ENCODE measurements at places on chromosomes 16 and 17. TPM values are rescaled to one million over a fixed set of nuclear protein-coding genes. Genes with fewer than 3 reads are reported as not detected.

DNA sequence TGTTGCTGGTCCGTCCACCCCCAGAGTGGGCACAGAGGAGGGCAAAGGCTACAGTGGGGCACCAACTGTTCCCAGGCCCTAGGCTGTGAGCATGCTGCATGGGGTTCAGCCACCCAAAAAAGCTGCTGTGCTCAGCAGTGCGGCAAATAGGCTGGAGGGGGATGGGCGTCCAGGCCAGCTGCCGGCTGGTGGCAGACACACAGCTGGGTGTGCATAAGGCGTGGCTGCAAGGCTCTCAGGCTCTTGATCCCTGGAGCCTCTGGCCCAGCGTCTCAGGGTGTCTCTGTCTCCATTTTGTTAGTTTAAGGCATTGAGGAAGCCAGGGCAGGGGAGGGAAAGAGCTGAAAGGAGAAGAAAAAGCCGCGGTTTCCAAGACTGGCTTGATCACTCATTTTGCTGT is 8.8 kb downstream of the RPL19 start:
- DNase-seq: no peak

The UBN1 gene
- 48.3 TPM for total RNA-seq

DNA sequence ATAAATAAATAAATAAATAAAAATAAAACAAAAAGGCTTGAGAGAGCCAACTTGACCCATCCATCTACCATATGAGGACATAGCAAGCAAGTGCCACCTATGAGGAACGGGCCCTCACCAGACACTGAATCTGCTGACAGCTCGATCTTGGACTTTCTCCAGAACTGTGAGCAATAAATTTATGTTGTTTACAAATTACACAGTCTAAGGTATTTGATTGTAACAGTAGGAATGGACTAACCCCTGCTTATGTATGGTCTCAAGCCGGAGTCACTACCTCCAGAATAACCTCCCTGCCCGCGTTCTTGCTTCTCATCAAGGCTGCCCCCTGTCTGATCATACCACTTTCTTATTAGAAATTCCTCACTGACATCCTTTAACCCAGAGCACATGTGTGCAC is 9.9 kb downstream of the SLC5A11 start:
- peak; percentile 86 for DNase-seq

- DNase-seq: peak; percentile 60
Measured at GRCh38 chr16:67406111-67406971, 9.9 kb downstream of the ZDHHC1 start.

DNA sequence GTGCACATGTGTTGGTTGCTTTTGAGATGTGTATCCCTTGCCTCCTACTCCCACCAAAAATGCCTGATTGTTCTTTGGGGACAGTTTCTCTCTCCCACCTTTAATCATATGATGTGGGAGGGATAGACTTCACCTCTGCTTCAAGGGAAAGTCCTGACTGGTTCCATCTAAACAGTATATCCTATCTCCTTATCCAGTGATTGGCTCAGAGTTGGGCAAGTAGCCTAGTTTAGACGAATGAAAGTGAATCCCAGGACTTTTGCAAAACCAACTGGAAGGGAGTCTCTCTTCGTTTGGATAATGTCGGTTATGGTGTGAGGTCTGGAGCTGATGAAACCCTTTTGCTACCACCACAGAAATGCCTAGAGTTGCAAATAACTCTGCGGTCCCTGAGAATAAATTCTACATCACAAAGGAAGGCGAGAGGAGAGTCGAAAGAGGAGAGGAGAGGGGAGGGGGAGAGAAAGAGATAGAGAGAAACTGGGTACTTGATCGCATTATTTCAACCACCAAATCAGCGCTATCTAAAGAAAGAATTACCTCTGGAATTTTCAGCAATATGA is 77.1 kb upstream of the SALL1 start:
- no peak for DNase-seq

The HBQ1 gene
- not detected for total RNA-seq

- peak; percentile 42 for DNase-seq
Measured at GRCh38 chr17:700504-701094, 14.0 kb downstream of the VPS53 start.

- peak; percentile 71 for DNase-seq
Measured at GRCh38 chr16:87780385-87780989, 14.7 kb upstream of the KLHDC4 start.

The ABCA8 gene
- not detected for total RNA-seq

DNA sequence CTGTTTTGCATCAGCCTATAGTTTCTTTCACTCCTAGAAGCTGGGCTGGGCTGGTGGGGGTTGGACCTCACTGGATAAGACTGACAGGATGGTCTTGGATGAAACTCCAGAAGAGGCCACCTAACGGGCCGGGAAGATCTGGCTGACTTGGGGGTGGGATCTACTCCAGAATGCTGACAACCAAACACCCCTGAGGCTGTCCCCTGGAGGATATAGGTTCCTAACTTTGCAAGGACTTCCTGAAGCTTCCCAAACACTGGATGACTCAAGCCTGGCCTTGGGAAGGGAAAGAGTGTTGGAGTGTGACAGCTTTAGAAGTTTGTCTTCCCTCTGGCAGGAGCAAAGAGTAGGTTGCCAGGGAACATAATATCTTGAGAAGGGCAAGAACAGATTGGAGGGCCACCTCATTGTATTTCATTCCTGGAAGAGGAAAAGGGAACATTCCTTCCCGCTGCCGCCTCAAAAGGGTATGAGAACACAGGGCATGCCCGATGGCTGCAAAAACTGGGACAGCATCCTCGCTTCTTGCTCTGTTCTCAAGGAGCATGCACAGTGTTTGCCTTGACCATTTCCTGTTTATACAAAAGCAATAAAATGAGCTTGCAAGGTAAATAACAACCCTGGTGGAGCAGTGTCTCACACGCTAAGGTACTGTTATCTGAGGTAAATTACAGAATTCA is 6.8 kb upstream of the CYB5B start:
- DNase-seq: peak; percentile 97

The ADPRM gene
- 3.5 TPM for total RNA-seq

DNA sequence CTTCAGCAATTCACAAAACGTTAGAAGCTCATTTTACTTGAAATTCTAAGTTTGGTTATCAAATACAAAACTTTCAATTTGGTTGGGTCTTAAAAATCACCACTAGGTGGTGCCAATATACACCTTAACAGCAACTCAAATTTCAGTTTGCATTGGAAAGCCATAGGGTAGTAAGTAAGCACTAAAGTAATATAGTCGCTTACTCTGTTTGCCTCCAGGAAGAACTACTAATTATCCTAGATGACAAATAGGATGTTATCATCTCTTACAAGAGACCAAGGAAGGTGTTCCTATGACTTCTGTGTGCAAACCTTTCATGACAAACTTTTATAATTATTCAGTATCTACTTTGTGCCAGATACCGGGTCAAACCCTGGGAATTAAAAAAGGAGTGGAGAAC is 93.3 kb downstream of the MYO1D start:
- peak; percentile 36 for DNase-seq

GRCh38 chr16:20504418-20504817 is 53.1 kb downstream of the ACSM2A start:
- DNase-seq: no peak

GRCh38 chr17:82320956-82321927 is 3.8 kb upstream of the CD7 start:
- no peak for DNase-seq

- no peak for DNase-seq
Measured at GRCh38 chr16:73669535-73670274, 621.8 kb upstream of the ZFHX3 start.

DNA sequence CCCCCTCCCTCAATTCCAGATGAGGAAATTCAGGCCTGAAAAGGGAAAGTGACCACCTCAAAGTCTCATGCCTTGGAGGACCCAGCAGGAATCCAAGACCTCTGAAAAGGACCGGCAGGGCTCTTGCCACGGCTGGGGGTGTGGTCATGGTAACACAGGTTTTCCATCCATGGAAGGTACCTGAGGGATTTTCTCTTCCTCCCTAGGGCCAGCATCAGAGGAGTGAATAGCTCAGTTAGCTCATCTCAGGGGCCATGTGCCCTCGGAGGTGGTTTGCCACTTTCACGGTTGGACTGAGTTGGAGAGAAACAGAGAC is 1.3 kb downstream of the CIITA start:
- DNase-seq: no peak

- no peak for DNase-seq
Measured at GRCh38 chr17:16346721-16347271, 6.5 kb downstream of the CENPV start.

The DCTN5 gene
- 63.4 TPM for total RNA-seq

DNA sequence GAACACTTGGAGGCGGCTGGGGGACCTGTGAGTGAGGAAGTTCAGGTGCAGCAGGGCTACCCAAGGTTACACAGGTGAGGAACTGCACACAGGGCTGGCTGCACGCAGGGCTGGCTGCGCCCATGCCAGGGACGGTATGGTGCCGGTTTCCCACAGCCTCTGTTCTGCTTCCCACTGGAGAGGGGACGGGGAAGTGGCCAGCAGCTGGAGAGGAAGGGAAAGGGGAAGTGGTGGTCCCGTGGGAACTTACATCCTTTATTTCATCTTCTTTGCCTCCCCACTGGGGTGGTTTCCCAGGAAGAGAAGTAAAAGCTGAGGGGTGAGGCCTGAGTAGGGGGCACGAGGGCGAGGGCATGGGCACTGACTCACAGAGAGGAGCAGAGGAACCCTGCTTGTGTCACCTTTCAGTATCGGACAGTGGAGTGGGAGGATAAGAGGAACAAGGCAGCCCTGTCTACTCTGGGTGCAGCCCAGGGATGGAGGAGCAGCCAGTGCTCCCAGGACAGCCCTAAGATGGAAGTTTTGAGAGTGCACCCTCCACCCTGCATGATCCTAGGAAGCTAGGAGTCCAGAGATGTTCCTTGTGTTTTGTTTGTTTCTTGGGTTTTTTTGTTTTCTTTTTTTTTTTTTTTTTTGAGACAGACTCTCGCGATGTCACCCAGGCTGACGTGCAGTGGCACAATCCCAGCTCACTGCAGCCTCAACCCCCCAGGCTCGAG is 25.5 kb upstream of the CDH1 start:
- DNase-seq: no peak

The KCNJ12 gene
- 0.17 TPM for total RNA-seq

DNA sequence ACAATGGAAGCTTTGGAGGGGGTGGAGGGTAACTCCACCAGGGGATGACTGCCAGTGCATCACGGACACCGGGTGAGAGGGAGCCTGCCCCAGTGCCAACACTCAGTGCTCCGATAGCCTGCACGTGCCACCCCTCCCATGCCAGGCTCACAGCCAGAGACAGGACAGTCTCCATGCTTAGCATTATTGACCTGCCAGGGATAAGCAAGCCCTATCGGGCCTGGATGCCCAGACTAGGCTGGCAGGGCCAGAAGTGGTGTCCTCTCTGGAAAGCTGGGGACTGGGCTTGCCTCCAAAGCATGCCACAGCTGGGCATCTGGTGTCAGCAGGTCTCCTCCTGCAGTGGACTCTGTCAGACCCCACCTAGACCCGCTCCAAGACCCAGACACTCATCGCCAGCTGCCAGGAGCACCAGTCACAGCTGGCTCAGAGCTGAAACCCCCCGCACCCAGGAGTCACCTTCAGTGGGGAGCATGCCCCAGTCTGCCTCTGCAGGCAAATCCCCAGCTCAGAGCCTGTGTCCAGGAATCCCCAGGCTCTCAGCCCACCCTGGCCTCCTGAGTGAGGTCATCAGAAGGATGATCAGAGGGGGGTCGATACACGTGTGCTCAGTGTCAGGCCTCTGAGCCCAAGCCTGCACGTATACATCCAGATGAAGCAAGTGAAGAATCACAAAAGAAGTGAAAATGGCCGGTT is 1.8 kb upstream of the RHBDF1 start:
- DNase-seq: no peak

- peak; percentile 83 for DNase-seq
Measured at GRCh38 chr17:44916781-44917241, 1.5 kb upstream of the GFAP start.

DNA sequence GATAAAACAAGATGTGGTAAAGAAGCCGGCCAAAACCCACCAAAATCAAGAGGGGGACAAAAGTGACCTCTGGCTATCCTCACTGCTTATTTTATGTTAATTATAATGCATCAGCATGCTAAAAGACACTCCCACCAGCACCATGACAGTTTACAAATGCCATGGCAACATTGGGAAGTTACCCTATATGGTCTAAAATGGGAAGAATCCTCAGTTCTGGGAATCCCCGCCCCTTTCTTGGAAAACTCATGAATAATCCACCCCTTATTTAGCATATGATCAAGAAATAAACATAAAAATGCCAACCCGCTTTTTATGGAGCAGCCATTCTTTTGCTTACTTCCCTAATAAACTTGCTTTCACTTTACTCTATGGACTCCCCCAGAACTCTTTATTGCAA is 25.6 kb downstream of the CMTR2 start:
- peak; percentile 3 for DNase-seq

DNA sequence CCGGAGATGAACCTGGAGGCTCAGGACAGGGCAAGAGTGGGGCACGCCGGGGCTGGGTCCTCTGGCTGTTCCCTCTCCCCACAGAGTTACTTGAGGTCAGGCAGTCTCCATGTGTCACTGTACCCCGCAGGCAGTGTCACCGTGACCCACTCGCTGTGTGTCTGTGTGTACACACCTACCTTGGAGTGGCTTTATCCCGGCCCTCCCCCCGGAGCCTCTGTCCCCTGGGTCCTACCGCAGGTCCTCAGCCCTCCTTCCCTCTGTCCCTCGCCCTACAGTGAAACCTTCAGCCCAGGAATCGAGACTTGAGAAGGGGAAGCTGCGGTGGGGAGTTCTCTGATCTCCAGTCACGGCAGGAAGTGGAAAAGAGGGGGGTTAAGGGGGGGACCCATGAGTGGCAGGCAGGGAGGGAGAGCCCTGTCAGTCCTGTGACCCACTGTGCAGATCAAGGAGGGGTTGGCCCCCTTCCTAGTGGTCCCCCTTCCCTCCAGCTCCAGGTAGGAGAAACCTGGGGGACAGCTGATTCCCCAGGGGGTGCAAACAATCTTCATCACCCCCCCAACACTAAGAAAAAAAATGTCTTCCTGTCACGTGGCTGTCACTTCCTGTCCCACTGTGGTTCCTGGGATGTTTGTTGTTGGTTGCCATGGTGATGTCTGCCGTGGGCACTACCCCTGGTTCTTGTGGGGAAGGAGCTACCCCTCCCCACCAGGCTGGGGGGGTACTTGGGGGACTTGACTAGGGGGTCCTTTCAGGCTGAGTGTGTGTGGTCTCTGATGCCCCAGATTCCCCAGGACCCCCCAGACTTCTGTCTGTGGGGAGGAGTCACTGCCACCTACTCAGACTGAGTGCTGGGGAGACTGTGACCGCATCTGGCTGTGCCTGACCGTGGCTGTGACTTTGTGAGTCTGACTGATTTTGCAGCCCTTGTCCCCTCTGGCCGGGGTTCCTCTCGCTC is 13.7 kb downstream of the RARA start:
- DNase-seq: peak; percentile 95

The EFCAB5 gene
- 0.22 TPM for total RNA-seq

The CLEC3A gene
- not detected for total RNA-seq

- DNase-seq: no peak
Measured at GRCh38 chr17:76107509-76107908, 3.9 kb upstream of the EXOC7 start.

The TVP23A gene
- total RNA-seq: not detected

DNA sequence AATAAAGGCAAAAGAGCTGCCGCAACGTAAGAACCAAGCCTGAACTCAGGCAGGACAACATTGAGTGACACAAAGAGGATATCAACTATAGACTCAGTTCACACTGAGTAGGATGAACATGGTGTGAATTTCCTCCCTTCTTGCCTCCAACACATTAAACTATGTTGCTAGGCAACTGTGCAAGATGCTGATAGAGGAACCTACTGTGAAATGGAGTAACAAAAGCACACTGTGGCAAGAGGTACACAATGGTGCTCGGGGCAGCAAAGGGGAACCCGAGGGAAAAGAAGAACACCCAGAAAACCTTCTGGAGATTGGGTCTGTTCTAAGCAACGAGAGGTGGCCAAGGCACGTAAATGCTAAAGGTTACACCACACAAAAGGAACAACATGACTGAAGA is 34.1 kb downstream of the GRB2 start:
- DNase-seq: peak; percentile 27

GRCh38 chr17:40859536-40859935 is 7.5 kb downstream of the KRT12 start:
- DNase-seq: no peak

All from M059J (cell line).